Sigmoid colon (tissue), 7 donors: ENCODE measurements at places on chromosomes 2 and 18. TPM values are rescaled to one million over a fixed set of nuclear protein-coding genes. Genes with fewer than 3 reads are reported as not detected.

DNA sequence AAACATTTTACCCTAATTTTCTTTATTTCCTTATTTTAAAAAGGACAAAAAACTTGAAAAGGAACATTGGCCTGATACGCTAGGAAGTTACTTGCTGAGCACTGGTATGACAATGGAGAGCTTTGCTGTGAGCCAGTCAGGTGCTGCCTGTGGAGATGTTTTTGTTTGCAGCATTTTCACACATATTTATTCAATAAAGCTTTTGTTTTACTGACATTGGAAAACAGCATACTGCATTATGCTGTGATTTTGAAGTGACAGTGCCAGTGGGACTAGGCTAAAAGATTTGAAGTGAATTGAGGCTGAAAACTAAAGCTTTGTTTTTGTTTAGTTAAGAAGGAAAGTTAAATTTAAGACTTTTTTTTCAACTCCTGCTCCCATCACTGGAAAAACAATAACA lies 470.7 kb upstream of the ZEB2 start:
- no peaks in the 10 kb centered on the region for H3K36me3 ChIP-seq
- no peak overlapping the region for H3K4me3 ChIP-seq
- no peaks in the 10 kb centered on the region for H3K4me1 ChIP-seq
- no peak overlapping the region for H3K27ac ChIP-seq
- DNase-seq: no peak

DNA sequence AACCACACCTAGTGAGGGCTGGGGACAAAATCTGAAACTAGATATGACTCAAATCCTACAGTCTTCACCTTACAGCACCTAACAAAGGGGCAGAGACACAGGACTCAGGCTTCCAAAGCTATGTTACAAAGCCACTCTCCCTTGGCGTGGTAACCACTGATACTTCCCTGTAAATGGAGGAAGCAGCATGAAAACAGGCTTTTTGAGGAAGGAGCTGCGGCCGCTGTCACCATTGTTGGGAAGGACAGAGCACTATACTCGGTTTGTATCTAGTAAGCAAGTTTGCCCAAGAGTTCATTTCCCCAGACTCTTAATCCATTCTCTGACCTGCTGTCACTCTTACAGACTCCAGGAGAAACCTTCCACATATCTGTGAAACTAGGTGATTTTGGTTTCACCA lies 60.3 kb downstream of the LONRF2 start:
- no peak overlapping the region for H3K4me3 ChIP-seq
- no peak overlapping the region for H3K27ac ChIP-seq
- H3K4me1 ChIP-seq: peaks cover 10% of the 10 kb centered on the region
- no peaks in the 10 kb centered on the region for H3K36me3 ChIP-seq
- no peak for DNase-seq

DNA sequence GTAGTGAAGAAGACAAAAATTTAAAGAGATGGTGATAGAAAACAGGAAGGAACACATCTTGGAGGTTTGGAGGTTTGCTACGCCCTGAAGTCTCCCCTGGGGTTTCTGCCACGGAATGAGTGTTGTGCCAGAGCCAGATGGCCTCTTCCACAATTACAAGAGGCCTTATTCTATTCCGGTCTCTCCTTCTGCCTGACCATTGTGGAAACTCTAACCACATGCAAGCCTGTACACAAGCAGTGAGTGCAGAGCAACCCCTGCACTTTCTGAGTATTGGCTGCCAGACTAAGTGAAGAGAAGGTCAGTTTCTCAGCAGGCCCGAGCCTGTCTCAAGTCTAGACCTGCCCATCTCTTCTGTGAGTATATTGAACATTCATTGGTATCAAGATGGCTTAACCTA lies 22.7 kb upstream of the MYO1B start:
- no peaks in the 10 kb centered on the region for H3K36me3 ChIP-seq
- H3K27ac ChIP-seq: no peak overlapping the region
- no peaks in the 10 kb centered on the region for H3K4me1 ChIP-seq
- no peak overlapping the region for H3K4me3 ChIP-seq
- H3K27me3 ChIP-seq: no peaks in the 10 kb centered on the region

- no peaks in the 10 kb centered on the region for H3K36me3 ChIP-seq
- DNase-seq: no peak
- H3K4me1 ChIP-seq: peaks cover 5% of the 10 kb centered on the region
- H3K27me3 ChIP-seq: no peaks in the 10 kb centered on the region
- H3K27ac ChIP-seq: no peak overlapping the region
- no peak overlapping the region for H3K4me3 ChIP-seq
Measured at GRCh38 chr18:41073372-41073954, 881.6 kb upstream of the PIK3C3 start.

DNA sequence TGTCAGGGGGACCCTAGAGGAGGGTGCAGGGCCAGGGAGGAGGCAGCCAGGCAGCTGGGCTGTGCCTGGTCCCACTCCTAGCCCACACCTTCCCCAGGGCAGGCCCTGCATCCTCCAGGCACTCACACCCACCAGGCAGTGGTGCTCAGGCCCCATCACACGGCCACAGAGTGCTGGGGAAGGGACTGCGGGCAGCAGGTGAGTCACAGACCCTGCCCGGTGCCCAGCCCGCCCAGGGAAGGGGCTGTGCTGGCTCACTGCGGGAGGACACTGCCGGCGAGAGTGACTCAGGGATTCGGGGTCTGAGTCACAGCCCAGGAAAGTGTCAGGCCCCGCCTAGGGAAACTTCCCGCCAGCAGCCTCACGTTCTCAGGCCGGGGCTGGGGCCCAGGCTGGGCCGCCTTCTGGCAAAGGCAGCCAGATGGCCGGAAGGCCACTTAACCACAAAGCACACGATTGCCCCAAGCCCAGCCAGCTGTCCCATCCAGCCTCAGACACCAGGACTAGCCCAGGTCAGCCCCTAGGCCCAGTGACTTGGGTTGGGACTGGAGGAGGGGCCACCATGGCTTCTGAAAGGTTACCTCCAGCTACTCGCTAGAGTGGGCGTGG lies 42.2 kb downstream of the BIN1 start:
- H3K4me3 ChIP-seq: no peak overlapping the region
- peaks cover 25% of the 10 kb centered on the region for H3K4me1 ChIP-seq
- no peaks in the 10 kb centered on the region for H3K27me3 ChIP-seq
- peak; percentile 97 for DNase-seq
- peak overlapping the region; percentile 77 for H3K27ac ChIP-seq

- H3K4me3 ChIP-seq: no peak overlapping the region
- no peaks in the 10 kb centered on the region for H3K4me1 ChIP-seq
- H3K36me3 ChIP-seq: no peaks in the 10 kb centered on the region
- no peaks in the 10 kb centered on the region for H3K27me3 ChIP-seq
Measured at GRCh38 chr2:13667415-13667757, 950.6 kb downstream of the TRIB2 start.

DNA sequence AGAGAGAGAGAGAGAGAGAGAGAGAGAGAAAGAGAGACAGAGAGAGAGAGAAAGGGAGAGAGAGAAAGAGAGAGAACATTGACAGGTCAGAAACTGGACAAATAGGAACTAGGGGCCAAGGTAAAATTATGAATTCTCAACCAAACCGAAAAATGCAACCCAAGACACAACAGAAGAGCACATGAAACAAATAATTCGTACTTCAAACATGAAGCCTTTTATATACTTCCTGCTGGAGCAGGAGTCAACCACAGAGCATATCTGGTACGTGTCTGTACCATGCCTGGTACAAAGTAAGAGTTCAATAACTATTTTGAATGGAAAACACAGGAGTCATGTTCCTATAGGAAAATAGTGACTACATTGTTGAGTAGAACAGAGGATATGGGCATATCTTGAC lies 6.5 kb upstream of the VPS54 start:
- no peak overlapping the region for H3K4me3 ChIP-seq
- no peaks in the 10 kb centered on the region for H3K36me3 ChIP-seq
- H3K4me1 ChIP-seq: peaks cover 2% of the 10 kb centered on the region
- no peaks in the 10 kb centered on the region for H3K27me3 ChIP-seq

DNA sequence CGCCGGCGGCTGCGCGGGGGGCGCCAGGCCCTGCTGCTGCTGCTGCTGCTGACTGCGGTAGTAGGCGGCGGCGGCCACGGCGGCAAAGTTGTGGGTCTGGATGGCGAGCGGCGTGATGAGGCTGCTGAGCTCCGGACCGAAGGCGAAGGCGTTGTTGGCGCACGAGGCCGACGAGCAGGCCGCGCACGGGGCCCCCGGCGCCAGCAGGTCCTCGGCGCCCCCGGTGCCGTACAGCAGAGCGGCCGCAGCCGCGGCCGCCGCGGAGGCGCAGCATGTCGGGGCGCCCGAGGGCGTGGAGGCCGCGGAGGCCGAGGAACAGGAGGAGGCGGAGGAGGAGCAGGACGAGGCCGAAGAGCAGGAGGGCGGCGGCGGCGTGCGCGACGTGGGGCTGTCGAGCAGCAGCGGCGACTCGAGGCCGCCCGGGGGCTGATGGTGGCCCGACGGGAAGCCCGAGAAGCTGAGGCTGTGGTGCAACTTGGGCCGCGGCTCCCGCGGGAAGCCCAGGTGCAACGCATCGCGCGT lies 1.8 kb downstream of the ZFP36L2 start:
- peak; percentile 74 for DNase-seq
- peaks cover 56% of the 10 kb centered on the region for H3K4me1 ChIP-seq
- H3K27ac ChIP-seq: peak overlapping the region; percentile 99

DNA sequence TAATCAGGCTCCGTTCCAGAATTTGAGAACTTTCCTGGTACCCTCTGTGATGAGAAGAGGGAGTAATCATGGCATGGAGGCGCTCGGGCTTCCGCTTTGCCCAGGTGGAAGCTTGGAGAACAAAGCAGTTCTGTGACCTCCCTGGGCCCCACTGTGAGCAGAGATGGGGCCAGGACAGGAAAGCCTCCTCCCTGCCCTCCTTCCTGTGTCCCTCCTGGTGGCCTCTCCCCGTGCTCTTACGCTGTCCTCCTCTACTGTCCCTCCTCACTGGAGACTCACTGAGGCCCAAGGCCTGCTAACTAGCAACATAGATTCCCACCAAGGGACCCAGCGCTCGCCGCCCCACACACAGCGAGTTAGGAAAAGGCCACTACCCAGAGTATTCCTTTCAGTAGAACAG lies 119.8 kb downstream of the MAPK4 start:
- H3K4me3 ChIP-seq: no peak overlapping the region
- no peaks in the 10 kb centered on the region for H3K4me1 ChIP-seq
- no peaks in the 10 kb centered on the region for H3K27me3 ChIP-seq
- H3K27ac ChIP-seq: no peak overlapping the region

- no peaks in the 10 kb centered on the region for H3K36me3 ChIP-seq
- peak overlapping the region; percentile 84 for H3K4me3 ChIP-seq
- no peak for DNase-seq
- H3K27me3 ChIP-seq: no peaks in the 10 kb centered on the region
- peak overlapping the region; percentile 92 for H3K27ac ChIP-seq
Measured at GRCh38 chr2:200307724-200308545, 1.4 kb downstream of the SPATS2L start.

DNA sequence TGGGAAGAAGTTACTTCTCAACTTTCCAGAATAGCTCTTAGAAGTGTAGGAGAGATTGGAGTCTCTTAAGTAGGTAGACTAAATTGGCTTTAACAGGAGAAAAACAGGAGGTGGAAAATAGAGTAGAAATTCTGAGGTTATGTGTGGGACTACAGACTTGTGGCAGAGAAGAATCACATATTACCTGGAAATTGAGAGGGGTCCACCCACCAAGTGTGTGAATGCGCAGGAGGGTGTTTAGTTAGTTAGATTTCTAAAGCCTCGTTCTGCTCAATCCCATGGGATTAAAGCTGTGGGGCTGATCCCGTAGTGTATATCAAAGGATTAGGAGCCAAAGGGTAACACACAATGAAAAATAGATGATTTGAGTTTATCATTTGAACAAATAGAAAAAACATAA lies 319.1 kb downstream of the TRIB2 start:
- peaks cover 3% of the 10 kb centered on the region for H3K27me3 ChIP-seq
- no peak for DNase-seq
- H3K36me3 ChIP-seq: no peaks in the 10 kb centered on the region
- H3K4me3 ChIP-seq: no peak overlapping the region
- H3K27ac ChIP-seq: no peak overlapping the region

GRCh38 chr2:187698374-187699110 lies 144.3 kb upstream of the TFPI start:
- H3K4me1 ChIP-seq: no peaks in the 10 kb centered on the region
- no peak overlapping the region for H3K4me3 ChIP-seq
- no peaks in the 10 kb centered on the region for H3K36me3 ChIP-seq
- H3K27me3 ChIP-seq: no peaks in the 10 kb centered on the region

RGPD4 gene
- total RNA-seq: not detected

CCDC121 gene
- total RNA-seq: 8.6 TPM

LIPG gene
- total RNA-seq: 3.9 TPM

COL4A3 gene
- 0.83 TPM for total RNA-seq

RTP5 gene
- not detected for total RNA-seq

TCF23 gene
- total RNA-seq: not detected

ABCB11 gene
- total RNA-seq: under 0.01 TPM

PLEKHH2 gene
- 51.9 TPM for total RNA-seq
